ENCODE measurements at places on chromosomes 4 and X. TPM values are rescaled to one million over a fixed set of nuclear protein-coding genes. Genes with fewer than 3 reads are reported as not detected.

DNA sequence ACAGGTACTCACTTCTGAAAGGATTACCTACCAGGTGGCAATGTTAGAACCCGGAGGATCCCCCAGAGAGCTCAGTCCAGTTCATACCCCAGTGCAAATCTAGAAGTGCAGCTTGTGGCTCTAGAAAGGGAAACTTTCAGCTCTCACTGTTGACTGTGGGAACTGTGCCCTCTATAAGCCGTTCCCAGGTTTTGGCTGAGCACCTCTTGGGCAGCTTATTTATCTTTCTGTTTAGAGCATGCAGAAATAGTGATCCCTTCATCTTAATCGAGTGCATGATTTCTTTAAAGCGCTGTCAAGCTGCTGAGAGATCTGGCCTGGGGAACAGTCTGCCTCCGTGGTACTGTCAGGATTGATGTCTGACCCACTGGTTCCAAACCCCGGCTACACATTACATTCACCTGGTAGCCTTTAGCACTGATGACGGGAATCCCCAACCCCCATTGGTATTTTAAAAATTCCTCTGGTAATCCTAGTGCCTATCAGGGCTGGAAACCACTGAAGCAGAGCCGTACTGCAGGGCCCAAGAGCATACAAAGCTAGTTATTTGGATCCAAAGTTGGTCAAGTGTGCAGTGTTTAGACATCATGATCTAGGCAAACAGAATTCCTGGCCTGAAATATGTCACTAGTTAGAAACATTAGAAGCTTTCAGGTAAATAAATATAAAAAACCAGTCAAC lies 103.2 kb downstream of the KLHL8 start:
- DNase-seq = peak; percentile 13

DNA sequence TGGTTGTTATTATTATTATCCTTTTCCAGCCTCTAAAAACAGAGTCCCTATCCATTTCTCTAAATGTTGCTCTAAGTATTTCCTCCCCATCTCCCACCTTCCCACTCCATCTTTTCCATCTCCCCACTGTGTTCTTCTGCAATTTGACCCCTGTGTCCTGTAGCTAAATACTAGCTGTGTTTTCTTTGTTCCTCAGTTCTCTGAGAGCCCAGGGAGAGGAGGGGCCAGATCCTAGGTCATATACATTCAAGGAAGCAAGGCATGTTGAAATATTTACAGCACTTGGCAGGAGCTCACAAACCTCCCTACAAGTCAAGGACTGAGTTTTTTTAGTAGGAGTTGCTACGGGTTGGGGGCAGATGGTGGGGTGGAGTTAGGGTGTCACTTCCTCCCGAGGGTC lies 10.5 kb downstream of the SLC16A2 start:
- DNase-seq = no peak

- DNase-seq = peak; percentile 42
These were observed at the start of gene HOPX for GRCh38 chr4:56681158-56681852. Gene HOPX (minus strand): TSS chr4:56681296. CDS start chr4:56657816, 23,480 bp downstream.

GRCh38 chr4:82201805-82202641 lies 171.8 kb downstream of the HNRNPD start:
- peak; percentile 4 for DNase-seq

DNA sequence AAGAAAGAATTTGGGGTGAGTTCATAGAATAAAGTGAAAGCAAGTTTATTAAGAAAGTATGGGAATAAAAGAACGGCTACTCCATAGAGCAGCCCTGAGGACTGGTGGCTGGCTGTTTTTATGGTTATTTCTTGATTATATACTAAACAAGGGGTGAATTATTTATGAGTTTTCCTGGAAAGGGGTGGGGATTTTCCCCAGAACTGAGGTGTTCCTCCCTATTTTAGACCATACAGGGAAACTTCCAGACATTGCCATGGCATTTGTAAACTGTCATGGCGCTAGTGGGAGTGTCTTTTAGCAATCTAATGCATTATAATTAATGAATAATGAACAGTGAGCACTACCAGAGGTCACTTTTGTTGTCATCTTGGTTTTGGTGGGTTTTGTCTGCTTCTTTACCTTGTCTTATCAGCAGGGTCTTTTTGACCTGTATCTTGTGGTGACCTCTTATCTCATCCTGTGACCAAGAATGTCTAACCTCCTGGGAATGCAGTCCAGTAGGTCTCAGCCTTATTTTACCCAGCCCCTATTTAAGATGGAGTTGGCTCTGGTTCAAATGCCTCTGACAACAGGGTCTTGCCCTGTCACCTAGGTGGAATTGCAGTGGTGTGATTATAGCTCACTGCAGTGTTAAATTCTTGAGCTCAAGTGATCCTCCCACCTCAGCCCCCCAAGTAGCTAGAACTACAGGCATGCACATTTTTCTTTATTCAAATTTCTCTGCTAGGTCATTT lies 27.1 kb downstream of the RAPGEF2 start:
- DNase-seq = no peak

DNA sequence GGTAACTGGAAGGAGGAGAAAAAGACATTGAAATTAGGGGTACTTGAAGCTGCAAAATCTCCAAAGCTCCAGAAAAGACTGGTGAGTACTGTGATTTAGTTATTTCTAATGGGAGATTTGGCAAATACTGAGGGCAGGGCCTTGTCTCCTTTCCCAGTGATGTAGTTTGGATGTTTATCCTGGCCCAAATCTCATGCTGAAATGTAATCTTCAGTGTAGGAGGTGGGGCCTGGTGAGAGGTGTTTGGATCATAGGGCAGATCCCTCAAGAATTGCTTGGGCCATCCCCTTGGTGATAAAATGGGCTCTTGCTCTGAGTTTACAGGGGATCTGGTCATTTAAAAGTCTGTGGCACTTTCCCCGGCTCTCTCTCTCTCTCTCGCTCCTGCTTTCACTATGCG lies 33.1 kb upstream of the GK start:
- no peak for DNase-seq

- no peak for DNase-seq
These were observed 510.6 kb upstream of the DIPK2B start for GRCh38 chrX:45711231-45711630.

DNA sequence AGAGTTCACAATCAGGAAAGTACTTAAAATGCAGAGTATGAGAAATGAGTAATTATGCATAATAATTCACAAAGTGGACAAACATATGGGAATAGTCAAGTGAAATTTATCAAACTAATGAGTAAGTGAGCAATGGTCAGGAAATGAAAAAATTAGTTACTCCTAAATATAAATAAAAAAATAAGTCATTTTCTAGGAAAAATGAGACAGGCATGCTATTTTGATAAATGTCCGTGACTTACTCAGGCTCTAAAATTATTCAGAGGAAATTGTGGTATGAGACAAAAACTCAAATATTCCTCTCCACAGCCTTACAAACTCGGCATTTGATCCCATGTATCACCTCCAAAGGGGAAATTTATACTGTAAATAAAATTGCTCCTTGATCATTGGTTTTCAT lies 181.2 kb downstream of the COX18 start:
- no peak for DNase-seq

- DNase-seq = no peak
These were observed 61.5 kb upstream of the EXOC1L start for GRCh38 chr4:55758066-55758465.

- DNase-seq = no peak
These were observed 131.3 kb downstream of the RTL3 start for GRCh38 chrX:78527818-78528217.

GRCh38 chr4:4325321-4325720 lies 35.3 kb downstream of the ZBTB49 start:
- DNase-seq = no peak

- DNase-seq = no peak
These were observed 1.5 kb upstream of the IL13RA2 start for GRCh38 chrX:115018944-115019343.

GRCh38 chr4:37389967-37390580 lies 145.5 kb downstream of the NWD2 start:
- peak; percentile 65 for DNase-seq

DNA sequence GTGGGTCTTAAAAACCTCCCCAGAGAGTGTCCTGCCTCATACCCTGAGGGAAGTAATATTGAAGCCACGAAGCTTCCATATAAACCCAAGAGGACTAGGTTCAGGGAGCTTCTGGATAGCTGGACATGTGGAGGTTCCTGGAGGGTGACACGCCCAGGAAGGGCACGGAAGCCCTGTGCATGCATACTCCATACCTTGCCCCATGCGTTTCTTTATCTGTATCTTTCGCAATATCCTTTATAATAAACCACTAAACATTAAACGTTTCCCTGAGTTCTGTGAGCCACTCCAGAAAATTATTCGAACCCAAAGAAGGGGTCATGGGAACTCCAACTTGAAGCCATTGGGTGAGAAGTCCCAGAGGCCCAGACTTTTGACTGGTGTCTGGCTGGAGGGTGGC lies 45.7 kb upstream of the HPF1 start:
- no peak for DNase-seq

DNA sequence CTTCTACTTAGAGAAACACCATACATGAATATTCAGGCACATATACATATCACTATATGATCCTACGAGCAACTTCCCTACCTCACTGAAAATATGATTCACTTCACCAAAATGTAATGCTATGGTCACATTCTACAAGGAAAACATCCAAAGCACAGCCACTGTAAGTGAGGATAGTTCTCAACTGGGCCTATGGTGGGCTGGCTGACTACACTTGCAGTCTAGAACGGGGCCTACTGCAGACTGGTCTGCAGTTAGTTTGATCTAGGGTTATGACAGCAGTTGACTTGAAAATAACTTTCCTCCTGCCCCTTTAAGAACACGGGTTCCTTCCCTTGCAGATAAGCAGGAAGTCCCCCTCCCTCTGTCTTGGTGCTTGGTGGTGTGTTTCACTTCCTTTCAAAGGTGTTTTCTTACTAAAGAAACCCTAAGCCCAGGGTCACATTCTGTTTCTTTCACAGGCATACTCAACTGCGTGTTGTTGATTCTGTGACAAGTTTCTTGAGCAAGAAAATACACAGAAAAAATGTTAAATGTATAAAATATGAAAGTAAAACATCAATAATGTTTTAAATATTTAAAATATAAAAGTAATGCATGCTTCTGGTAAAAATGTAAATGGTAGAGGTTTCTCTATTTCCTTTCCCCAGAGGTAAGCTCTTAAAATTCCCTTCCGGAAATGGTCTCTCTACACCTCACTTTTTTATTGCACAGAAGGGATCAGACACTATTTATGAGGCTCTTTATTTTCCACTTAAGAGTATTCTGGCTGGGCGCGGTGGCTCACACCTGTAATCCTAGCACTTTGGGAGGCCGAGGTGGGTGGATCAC lies 18.0 kb upstream of the TMSB4X start:
- DNase-seq = peak; percentile 54

DNA sequence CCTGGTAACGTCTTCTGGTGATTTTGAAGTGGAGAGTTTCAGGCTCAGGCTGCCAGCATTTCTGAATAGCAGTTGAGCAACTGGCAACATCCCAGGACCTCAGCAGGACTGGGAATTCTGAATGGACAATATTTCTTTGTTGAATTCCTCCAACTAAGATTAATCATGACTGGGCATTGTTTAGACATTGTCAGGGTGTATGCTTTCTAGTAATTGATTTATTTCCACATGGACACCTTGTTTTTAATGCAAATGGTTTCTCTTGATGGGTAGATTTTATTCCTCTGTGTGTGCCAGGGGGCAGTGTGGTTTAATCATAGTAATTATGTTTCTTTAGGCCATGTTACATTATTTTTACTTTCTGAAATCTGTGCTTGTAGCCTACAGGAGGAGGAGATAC lies 1004.7 kb upstream of the LCORL start:
- peak; percentile 45 for DNase-seq

DNA sequence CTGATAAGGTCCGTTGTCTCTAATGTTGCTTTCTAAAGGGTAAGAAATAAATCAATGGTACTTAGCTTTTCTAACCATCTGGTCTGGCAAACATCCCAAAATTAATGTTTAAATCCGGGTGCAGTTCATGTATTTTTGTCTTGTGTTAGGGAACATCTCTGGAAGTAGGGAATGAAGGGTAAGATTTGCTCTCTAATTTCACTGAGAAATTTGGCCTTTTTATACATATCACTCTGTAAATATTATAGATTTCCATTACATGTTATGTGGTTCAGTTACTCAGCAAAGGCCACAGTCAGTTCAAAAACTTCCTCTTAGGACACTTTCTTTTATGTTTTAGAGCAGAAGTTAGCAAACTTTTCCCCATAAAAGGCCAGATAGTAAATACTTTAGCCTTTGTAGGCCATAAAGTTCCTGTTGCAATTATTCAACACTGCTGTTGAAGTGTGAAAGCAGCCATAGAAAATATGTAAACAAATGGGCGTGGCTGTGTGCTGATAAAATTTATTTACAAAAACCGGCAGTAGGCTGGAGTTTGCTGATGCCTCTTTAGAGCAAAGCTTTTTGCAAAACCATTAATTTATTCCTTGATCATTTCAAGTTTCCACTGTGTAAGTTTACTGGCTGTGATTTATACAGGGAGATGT lies 218.1 kb downstream of the ANTXR2 start:
- DNase-seq = peak; percentile 38

- no peak for DNase-seq
These were observed 80.9 kb downstream of the KDM6A start for GRCh38 chrX:44953734-44954502.

DNA sequence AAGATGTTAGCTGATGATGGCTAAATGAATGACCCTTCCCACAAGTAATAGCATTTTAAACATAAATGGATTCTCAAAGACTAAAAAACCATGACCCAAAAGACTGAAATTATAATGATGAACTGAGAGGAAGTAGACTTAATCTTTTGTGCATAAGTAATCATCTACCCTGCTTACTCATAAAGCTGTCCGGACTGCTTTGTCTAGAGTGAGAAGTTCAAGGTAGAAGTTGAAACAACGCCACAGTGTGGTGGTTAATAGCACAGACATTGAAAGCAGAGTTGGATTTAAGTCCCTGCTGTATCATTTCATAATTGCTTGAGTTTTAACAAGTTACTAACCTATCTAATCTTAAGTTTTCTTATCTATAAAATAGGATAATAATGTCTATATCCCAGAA lies 346.6 kb downstream of the CENPC start:
- peak; percentile 24 for DNase-seq

GRCh38 chr4:10666616-10667015 lies 18.0 kb downstream of the CLNK start:
- DNase-seq = no peak

Gene UGT2B15
- 4.6 TPM for total RNA-seq

Gene SPANXA2
- total RNA-seq = not detected

Gene KCTD8
- total RNA-seq = 3.1 TPM

Gene SHROOM4
- 7.0 TPM for total RNA-seq

Measured in umbilical cord (tissue), 2 donors.